Activated T-cell treated with anti-CD3 and anti-CD28 coated beads, Interleukin-2, amount 50 U/mL, for 24 hours (primary cell): ENCODE measurements at places on chromosomes 2 and 18.
A peak's percentile ranks its signal among the peaks of the same experiment; 100 is the strongest.

DNA sequence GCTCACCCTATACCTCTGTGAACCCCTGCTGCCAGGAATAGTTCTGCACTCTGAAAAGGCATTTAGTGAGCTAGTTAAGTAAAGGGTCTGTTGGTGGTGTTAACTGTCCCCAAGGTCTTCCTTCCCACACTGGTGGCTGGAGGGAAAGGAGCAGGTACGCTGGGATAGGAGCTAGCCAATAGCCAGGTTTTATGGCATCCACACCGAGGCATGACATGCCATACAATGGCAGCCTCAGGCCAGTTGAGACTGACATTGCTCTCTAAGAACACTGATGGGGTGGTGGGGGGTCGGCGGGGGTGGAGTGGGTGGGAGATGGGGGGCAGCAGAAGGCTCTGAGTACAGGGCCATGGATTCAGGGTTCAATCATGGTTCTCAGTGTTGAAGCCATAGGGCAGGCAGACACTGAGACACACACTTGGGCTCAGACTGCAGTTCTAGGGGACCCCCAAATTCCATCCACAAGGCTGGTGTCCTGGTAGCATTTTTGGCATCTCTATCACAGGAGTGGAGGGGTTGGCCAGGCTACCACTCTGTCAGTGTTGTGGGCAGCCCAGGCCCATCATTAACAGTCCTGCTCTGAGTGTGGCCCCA lies 136.0 kb downstream of the CTIF start:
- DNase-seq = no peak

DNA sequence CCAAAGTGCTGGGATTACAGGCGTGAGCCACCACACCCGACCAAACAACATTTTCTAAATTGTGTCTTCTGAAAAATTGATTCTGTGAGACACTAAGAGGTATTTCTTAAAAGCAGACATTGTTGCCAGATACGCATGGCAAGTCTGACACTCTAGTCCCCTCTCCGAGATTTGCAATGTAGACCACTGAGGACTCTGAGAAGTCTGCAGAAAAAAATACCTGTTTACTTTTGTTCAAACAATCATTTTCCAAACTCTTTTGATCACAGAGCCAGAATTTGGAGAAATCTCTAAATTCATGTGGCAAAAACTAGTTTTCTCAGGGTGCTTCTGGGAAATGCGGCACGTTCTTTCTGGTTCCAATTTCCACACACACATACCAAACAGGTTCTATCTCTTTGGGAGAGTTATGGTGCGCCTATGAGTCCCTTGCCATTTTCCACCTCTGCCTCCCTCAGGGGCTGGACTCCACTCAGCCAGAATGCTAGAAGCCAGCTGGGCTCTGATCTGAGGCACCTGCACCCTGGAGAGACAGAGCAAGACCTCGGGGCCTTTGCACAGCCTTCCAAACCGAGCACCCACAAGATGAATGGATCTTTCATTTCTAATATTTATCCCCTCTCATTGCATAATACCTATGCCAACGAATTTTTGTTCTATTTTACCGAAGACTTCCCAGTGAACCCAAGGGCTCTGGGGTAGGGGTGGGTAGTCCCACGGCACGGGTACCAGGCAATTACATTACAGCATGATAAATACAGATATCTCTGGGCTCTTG lies 152.7 kb downstream of the MYCN start:
- DNase-seq = no peak

GRCh38 chr2:221704442-221704841 lies 132.3 kb upstream of the EPHA4 start:
- no peak for DNase-seq

DNA sequence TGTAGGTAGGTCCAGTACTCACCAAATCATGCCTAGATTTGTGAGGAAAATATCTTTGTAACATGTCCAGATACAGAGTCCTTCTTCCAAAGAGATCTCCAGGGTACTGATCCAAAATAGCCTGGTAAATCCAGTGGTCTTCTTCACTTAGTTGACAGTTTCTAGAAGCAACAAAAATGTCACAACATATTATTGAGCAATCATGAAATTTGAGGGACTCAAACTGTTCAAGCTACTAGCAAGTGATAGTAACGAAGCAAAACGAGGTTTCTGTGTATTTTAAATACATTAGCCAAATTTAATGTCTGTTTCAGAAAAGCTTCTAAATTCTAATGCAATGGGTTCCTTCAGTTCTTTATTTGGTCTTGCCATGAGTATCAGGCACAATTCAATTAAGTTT lies 142.8 kb downstream of the CCDC148 start:
- no peak for DNase-seq

GRCh38 chr2:109436610-109437225 lies 177.0 kb downstream of the SEPTIN10 start:
- DNase-seq = no peak

DNA sequence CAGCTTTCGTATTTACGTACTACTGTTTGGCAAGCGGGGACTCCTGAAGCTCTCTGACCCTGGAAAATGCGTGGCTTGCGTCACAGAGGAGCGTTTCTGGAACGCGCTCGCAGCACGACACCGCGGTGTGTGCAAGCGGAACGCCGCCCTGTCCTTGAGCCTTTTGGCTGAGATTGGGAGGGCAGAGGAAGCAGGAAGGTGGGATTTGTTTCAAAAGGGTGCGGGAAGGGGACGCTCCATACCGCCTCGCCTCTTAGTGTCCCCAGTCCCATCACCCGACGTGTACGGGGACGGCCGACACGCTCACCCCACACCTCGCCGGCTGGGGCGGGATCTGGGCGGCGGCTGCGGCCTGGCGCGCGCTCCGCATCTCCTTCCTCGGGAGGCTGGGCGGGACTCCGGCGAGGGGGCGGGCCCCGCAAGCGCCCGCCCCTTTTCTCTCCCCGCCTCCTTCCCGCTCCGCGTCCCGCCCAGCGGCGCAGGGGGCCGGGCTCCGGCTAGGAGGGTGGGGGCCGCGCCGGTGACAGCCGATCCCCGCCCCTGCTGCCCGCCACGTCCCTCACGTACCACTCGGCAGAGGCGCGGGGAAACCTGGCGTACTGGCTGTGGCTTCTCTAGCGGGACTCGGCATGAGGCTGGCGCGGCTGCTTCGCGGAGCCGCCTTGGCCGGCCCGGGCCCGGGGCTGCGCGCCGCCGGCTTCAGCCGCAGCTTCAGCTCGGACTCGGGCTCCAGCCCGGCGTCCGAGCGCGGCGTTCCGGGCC lies at the start of gene PDK1:
Gene PDK1, plus strand, starts transcription at position 569 of the 762 bp plus-strand sequence. Its CDS starts 61 bp downstream, at position 630.
- peak; percentile 96 for DNase-seq

DNA sequence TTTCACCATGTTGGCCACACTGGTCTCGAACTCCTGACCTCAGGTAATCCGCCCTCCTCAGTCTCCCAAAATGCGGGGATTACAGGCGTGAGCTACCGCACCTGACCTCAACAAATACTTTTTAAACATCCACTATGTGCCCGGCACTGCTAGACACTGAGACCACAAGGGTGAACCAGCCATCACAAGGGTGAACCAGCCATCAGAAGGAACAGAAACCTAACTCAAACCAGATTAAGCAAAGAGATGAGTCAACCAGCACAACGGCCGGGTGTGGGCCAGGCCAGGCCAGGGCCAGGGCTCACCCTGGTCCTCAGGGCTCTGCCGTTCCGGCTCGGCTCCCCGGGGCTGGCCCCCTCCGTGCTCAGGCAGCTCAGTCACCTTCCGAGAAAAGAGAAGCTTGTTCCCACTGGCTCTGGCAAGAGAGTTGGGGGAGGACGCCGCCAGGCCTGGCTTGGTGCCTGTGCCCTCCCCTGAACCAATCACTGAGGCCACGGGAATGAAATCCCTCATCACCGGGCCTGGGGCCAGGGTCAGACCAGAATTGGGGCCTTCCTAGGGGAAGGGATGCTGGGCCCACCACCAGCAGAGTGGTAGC lies 4.4 kb downstream of the TEX44 start:
- DNase-seq = no peak

GRCh38 chr2:12119841-12120240 lies 373.4 kb downstream of the LPIN1 start:
- DNase-seq = no peak

GRCh38 chr2:118686346-118686745 lies 161.1 kb downstream of the EN1 start:
- no peak for DNase-seq

GRCh38 chr2:111671426-111672150 lies 212.4 kb downstream of the ANAPC1 start:
- DNase-seq = no peak

DNA sequence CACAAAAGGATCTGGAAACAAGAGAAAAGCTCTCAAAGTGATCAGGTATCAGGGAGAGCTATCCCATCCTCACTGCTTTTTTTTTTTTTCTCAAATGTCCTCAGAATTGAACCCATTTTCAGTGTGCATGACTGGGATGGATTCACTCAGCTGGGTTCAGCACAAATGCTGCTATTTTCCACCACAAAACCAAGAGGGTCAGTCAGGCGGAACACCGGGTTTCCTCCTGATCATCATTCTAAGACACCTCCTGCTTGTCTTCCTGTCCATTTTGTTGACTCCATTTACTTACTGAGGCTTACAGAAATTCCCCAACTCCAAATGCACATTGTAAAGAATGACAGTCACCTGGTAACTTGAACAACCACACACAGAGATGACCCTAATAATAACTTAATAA lies 39.9 kb downstream of the CYRIA start:
- DNase-seq = no peak

GRCh38 chr18:45920367-45920766 lies 46.8 kb downstream of the EPG5 start:
- no peak for DNase-seq

- DNase-seq = no peak
Observed at GRCh38 chr2:190050001-190050400, 12.5 kb downstream of the MSTN start.

DNA sequence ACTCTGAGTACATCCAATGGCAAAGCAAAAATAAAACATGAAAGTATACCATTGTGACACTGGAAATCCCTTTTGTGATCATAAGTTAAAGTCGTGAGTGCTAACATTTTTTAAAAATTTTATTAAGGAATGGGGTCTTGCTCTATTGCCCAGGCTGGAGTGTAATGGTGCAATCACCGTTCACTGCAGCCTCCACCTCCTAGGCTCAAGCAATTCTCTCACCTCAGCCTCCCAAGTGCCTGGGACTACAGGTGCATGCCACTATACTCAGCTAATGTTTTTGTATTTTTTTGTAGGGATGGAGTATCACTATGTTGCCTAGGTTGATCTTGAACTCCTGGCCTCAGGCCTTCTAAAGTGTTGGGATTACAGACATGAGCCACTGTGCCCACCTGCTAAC lies 14.3 kb upstream of the TNFAIP6 start:
- DNase-seq = no peak

DNA sequence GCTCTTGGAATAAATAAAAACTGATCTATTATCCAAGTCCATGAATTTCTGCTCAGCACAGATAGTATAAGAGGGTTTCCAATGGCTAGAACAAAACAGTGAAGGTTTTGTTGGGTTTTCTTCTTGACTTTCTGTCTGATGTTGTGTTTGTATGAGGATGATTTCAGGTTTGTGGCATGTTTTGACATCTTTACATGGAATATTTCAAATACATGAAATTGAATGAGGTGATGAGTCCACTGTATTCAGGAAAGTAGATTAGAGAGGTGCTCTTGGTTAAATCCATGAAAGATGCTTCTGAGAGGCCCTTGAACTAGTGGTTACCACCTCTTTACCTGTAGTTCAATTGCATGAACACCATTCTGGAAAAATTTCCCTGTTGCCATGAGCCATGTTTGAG lies 84.3 kb downstream of the RAPGEF4 start:
- no peak for DNase-seq

GRCh38 chr18:38038242-38038641 lies 472.6 kb upstream of the CELF4 start:
- DNase-seq = no peak

- DNase-seq = no peak
Observed at GRCh38 chr18:5414546-5414945, 119.0 kb upstream of the ZBTB14 start.

- DNase-seq = no peak
Observed at GRCh38 chr2:100388703-100389102, 28.8 kb downstream of the CHST10 start.

- DNase-seq = no peak
Observed at GRCh38 chr2:23782126-23782525, 144.8 kb downstream of the ATAD2B start.

GRCh38 chr2:7024261-7024660 lies 107.0 kb downstream of the RNF144A start:
- no peak for DNase-seq

DNA sequence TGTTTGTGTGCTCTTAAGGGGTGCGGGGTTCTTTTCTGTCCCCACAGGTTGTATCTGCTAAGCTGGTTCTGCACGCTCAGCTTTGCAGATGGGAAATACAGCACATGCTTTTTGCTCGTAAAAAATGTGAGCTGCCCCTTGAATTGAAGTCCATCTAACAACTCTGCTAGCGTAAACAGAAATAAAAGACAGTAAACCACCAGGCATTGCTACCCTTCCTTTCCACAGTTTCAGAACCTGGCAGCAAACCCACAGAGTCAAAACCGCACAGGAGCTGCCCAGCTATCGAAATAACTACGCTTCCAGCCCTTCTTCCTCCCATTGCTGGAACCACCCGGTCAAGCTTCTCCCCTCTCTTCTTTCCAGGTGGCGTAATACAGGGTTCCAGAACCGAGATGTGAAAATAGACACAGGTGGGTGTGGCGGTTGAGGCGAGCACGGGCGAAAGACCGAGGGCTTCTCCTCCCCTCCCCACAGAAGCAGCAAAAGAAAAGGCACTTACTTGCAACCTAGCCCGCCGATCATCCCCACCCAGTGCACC lies 479 bp downstream of the SCN9A start:
- no peak for DNase-seq

DNA sequence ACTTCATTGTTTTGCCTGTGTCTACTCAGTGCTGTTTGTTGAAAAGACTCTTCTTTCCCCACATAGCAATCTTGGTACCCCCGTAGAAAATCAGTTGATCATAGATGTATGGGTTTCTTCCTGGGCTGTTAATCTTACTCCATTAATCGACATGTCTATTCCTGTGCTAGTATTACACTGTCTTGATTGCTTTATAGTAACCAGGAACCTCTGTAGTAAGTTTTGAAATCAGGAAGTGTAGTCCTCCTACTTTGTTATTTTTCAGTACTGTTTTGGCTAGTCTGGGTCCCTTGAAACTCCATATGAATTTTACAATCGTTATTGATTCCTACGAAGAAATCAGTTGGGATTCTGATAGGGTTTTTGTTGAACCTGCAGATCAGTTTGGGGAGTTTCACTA lies 78.8 kb upstream of the FAM136A start:
- no peak for DNase-seq

DNA sequence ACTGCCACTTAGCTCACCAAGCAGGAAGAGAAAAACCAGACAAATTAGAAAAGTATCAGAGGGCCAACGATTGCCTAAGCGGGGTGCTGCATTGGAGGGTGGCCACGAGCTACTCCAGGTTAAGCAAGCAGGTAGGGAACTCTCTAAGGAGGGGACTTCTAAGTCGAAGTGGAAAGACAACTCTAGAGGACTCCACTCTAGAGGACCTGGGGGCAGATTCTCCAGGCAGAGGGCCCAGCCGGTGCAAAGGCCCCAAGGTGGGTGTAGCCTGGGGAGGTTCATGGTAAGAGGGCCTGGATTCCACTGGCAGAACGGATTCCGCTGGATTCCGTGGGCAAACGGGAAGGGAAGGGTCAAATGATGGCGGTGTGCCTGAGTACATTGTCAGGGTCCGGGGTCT lies 12.7 kb downstream of the FBLN7 start:
- no peak for DNase-seq
